T-cell (primary cell): ENCODE measurements at places on chromosomes 12 and 14.

GRCh38 chr12:113470871-113471618 lies 626 bp downstream of the LHX5 start:
- no peak for DNase-seq

GRCh38 chr14:74296037-74296467 lies 6.7 kb downstream of the ABCD4 start:
- no peak for DNase-seq

GRCh38 chr12:110763583-110763982 lies 20.9 kb upstream of the PPP1CC start:
- DNase-seq = no peak

DNA sequence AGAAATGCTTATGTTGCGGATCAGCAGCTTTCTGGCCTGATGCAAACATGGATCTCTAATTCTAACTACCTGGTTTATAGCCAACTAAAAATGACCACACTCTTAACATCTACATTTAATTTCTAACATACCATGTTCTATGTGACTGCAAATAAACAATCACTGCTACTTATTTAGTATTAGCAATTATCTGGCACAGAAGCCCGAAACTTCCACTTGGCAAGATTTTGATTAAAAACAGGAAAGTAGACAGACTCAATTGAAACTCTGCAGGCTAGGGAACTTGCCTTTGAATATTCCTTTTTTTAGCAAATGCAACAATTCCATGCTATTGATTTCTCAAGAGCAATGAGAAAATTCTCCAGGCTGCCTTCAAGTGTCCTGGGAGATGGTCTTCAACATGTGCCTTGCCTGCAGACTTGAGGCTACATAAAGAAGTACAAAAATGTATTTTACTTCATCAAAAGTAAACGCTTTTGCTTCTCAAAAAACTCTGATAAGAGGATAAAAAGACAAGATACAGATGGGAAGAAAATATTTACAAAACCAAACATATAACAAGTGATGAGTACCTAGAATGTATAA lies 9.1 kb upstream of the TMCC3 start:
- DNase-seq = no peak
